ENCODE measurements at places on chromosomes 4 and X.
A peak's percentile ranks its signal among the peaks of the same experiment; 100 is the strongest.

- no peak for DNase-seq
Observed at GRCh38 chr4:151808120-151808529, 47.3 kb upstream of the GATB start.

DNA sequence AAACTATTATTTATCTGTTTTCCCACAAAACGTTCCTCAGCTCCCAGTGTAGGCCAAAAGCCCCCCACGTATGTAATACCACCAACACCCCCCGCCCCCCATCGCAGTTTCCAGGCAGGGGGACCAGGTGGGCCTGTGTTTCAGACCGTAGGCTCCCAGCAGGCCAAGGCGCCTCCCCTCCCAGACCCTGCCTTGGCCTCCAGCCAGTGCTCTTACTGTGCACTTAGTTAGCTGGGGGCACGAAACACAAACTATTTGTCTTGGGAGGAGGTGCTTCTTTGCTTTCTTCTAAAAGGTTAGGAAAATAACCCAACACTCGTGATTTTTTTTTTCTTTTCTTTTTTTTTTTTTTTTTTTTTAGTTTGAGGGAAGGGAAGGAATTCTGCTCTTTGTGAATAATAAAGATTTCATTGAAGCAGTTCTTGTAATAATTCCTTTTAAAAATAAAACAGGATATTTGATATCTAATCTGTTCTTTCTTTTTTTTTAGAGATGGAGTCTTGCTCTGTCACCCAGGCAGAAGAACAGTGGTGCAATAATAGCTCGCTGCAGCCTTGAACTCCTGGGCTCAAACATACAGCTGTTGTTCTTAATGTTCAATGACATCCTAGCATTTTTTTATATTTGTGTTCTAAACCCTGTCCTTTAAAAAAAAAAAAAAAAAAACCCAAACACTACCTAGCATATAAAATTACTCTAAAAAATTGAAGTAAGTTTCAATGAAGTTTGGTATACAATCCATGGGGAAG lies 83.0 kb upstream of the CLDN34 start:
- no peak for DNase-seq

GRCh38 chrX:666762-667720 lies 36.5 kb downstream of the SHOX start:
- DNase-seq, result peak; percentile 36

DNA sequence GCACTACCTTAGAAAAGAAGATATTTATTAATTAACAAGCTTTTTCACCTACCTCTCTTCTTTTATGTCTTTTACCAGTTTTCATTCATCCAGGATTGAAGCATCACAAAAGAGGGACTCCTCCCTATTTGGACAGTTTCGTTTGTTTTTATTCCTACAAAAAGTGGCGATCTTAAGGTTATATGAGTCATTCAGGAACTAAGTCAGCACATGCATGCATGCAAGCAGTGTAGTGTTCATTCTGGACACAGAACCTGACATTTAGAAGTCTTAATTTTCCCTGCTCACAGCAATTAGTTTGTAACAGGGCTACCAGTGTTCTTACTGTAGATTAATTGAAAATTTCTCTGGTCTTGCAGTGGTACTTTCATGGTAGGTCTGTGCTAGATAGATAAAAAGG lies 47.9 kb upstream of the QRFPR start:
- DNase-seq, result no peak

- DNase-seq, result no peak
Observed at GRCh38 chrX:125266153-125266660, 53.5 kb upstream of the TEX13C start.

GRCh38 chr4:26075583-26075982 lies 161.6 kb downstream of the SMIM20 start:
- no peak for DNase-seq

GRCh38 chr4:73839715-73840114 lies 3.2 kb downstream of the CXCL6 start:
- DNase-seq, result no peak

DNA sequence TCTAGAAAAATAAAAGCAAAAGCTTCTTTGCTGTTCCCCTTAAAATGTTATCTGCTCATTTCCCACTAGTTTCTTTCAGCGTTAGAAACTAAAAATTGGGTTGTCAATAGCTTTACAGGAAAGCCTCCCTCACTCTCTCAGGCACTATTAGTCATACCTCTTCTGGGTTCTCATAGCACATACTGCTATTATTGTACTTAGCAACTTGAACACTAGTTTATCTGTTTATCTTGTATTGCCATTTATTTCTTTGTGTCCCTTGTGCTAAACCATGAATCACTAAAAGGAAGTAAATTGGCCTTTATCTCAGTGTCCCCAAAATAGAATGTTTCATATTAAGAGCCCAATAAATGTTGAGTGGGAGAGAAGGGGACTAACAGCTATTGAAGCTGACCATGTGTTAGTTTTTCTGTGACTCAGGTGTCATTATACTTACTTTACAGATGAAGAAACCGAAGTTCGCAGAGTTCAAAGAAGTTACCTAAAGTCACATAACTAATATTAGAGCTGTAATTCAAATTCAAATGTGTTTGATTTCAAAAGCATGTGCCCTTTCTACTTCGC lies 124.8 kb upstream of the CITED1 start:
- DNase-seq, result no peak

- DNase-seq, result no peak
Observed at GRCh38 chrX:153546386-153546785, 28.9 kb downstream of the ATP2B3 start.

GRCh38 chrX:10110316-10110935 lies 46.3 kb upstream of the CLCN4 start:
- DNase-seq, result no peak

DNA sequence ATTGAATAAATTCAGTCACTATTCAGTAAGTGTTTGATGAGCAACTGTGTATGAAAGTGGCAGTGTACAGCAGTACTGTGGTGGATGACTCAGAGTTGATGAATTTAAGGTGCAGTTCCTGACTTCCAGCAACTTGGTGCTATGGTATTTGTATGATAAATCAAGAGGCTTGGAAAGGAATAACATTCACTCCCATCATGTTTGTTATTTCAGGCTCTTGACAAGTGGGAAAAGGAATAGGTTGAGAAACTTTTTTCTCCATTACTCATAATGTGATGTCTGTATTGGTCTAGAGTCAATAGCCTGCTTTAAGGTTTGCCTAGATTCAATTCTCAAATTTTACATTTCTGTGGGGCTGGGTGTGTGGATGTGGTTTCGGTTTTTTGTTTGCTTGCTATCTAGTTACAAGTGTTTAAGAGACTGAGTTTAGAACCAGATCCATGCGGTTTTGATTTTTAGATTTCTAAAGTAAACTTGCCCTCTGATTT lies 35.1 kb upstream of the CYP2U1 start:
- DNase-seq, result no peak

DNA sequence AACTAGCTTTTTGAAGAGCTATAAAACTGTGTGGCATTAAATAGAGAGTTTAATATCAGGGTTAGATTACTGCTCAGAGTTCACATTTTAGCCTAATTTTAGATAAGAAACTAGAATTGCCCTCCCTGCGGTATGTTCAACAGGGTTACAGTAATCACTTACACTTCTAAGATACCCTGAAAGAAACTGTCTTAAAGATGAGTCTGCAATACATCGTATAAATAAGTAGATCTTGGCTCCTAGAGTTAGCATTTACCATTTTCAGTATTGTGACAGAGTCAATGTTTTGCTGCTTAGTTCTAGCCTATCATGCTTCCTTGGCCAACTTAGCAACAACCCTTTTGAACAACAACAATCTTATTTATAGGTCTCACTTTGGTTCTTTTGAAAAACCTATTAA lies 217.8 kb upstream of the NDST4 start:
- no peak for DNase-seq

GRCh38 chrX:40120838-40121580 lies 23.3 kb upstream of the BCOR start:
- DNase-seq, result no peak

- DNase-seq, result no peak
Observed at GRCh38 chr4:7584606-7585159, 150.0 kb upstream of the PSAPL1 start.

DNA sequence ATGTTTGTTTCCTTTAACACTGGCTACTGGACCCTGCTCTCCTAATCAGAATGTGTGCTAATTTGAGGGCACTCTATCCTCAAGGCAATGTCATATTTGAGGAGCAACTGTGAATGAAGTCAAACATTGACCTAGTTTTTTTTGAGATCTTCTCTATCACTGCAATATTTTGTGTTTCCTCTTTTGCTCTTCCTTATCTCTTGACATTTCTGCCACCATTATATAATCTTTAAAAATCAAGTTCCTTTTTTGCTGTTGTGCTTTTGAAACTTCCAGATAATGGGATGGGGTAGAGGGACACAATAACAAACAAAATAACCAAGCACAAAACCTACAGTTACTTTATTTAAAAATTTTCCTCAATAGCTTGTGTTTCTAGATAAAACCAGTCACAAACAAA lies 7.4 kb upstream of the WDFY3 start:
- no peak for DNase-seq

GRCh38 chr4:107691378-107691777 lies 28.7 kb downstream of the PAPSS1 start:
- DNase-seq, result no peak

- no peak for DNase-seq
Observed at GRCh38 chrX:12865359-12865758, 1.5 kb upstream of the TLR7 start.

GRCh38 chrX:155127940-155128339 lies 56.6 kb downstream of the BRCC3 start:
- DNase-seq, result no peak

DNA sequence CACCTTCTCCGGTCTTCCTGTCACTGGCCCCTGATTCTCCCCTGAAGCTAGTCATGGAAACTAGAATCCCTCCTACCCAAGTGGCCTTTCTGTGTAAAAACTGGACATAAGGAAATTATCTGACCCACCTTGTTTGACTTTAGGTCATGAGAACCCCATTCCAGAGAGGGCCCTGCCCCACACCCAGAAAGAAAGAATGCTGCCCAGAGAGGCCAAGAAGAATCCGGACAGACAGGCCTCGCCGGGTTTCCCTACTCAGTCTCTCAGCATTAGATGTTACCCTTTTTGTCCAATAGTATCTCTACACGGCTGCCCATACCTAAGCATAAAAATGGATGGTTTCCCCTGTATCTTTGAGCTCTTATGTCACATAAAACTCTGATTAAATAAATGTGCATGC lies 83.3 kb upstream of the HELT start:
- no peak for DNase-seq

DNA sequence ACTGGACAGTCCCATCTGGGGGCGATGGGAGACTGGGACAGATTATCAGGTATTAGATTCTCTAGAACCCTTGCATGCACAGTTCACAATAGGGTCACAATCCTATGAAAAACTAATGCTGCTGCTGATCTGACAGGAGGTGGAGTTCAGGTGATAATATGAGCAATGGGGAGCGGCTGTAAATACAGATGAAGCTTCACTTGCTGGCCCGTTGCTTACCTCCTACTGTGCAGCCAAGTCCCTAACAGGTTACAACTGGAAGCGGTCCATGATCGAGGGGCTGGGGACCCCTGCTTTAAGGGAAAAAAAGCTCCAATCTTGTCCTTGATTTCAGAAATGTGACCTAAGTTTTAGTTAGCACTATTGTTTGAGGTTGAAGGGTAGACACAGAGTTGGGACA lies 175.2 kb downstream of the ZNF330 start:
- no peak for DNase-seq

DNA sequence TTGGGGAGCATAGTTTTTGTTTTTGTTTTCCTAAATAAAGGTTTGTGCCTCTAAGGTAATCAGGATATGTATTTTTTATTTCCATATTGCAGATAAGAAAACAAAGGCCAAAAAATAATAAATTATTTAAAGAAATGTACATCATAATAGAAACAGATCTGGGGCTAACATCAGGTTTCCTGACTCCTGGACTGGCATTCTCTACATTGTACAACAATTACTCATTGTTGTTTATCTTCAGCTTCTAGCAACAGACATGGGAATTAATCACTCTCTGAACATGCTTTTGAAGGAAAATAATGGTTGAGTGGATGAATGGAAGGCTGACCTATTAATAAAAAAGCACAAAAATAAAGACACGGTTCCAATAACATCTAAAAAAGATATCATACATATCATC lies 146.2 kb downstream of the KCNIP4 start:
- no peak for DNase-seq

- DNase-seq, result no peak
Observed at GRCh38 chr4:26458157-26458561, 32.1 kb downstream of the CCKAR start.

DNA sequence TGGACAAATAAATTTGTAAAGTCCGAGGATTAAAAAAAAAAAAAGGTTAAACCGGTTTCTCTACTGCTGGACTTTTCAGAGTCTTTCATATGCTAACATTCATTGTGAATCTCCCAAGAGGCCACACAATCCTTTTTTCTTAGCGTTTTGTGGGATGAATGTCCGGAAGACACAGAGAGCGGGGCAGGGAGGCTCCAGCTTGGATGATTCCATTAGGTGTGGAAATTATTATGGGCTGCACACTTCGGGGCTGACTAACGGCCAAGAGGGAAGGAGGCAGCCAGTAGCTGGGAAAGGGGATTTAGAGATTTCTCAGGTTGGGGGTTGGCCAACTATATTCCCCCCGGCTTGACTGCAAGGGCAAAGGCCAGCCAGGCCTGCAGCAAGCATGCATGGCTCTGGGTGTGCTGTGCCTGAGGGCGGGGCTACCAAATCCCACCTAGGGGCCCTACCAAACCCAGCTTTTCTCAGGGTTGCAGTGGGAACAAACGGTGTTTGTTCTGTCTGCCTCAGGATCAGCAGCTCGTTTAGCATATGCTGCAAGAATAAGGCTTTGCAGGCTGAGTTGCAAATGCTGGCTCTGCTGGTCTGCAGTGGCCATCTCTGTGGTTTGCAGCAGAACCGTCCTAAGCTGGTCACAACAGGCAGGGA lies 28.6 kb downstream of the NYX start:
- peak; percentile 78 for DNase-seq
